Forelimb muscle (tissue), 1 donor: ENCODE measurements at places on chromosomes 2 and 18. TPM values are rescaled to one million over a fixed set of nuclear protein-coding genes. Genes with fewer than 3 reads are reported as not detected.

The C2orf74 gene
- polyA plus RNA-seq, result 15.4 TPM

The EPC2 gene
- 23.6 TPM for polyA plus RNA-seq

The PER2 gene
- polyA plus RNA-seq, result 4.1 TPM

The ITGB6 gene
- 47.9 TPM for polyA plus RNA-seq

The SP100 gene
- polyA plus RNA-seq, result 20.5 TPM

The ZNF532 gene
- 54.2 TPM for polyA plus RNA-seq

The TLX2 gene
- not detected for polyA plus RNA-seq
